Uterus (tissue), 4 donors: ENCODE measurements at places on chromosomes 3 and 15.

DNA sequence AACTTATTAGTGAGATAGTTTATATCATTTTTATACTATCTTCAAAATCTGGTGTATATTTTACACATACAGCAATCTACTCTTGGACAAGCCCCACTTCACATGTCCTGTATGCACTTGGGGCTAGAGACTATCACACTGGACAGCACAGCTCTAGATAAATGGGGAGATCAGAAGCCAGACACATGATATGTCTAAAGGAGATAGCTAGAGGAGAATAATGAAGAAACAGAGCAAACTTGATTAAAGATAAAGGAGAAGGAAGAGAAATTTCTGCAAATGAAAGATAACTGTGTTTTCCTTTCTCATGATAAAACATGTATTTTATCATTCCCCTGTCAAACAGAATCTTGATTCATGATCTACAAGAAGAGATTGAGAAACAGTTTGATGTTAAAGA lies 13.0 kb downstream of the CPA3 start:
- no peak for DNase-seq

- DNase-seq, result no peak
These were observed 297.7 kb downstream of the GBE1 start for GRCh38 chr3:81463781-81464180.

GRCh38 chr3:51216291-51216690 lies 168.8 kb upstream of the MANF start:
- no peak for DNase-seq

- no peak for DNase-seq
These were observed 338.1 kb downstream of the GAP43 start for GRCh38 chr3:115961380-115961779.

GRCh38 chr3:151350656-151351055 lies 21.3 kb upstream of the P2RY13 start:
- no peak for DNase-seq

DNA sequence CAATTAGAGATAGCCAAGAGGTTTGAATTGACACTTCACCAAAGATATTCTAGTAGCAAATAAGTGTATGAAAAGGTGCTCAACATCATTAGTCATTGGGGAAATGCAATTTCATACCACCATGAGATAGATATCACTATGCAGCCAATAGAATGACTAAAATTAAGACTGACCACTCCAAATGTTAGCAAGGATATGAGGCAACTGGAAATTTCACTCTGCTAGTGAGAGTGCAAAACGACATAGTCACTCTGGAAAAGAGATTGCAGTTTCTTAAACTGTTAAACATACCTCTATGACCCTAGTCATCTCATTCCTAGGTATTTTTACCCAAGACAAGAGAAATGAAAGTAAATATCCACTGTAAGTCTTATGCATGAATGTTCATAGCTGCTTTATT lies 27.6 kb upstream of the SLC6A11 start:
- no peak for DNase-seq

DNA sequence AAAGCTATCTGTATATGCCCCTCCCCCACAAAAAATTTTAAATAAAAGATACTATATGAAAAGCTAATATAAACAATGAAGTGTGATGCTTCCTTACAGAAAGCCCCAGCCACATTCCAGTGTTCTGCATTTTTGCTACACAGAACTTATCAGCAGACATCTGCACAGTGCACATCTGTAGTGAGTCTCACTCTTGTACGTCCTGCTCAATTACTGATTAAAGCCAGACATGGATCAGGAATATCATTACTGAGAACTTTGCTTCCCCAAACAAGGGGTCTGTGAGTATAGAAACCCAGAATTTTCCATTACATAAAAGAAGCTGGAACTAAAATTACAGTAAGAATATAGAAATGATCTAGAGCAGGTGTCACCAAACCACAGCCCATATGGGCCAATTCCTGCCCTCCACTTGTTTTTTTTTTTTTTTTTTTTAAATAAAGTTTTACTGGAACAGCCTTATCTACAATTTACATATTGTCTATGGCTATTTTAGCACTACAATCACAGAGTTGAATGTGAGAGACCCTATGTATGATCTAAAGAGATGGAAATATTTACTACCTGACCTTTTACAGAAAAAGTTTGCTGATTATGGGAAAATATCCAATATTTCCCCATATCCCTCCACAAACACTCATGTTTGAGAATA lies 45.7 kb downstream of the UBP1 start:
- DNase-seq, result no peak

DNA sequence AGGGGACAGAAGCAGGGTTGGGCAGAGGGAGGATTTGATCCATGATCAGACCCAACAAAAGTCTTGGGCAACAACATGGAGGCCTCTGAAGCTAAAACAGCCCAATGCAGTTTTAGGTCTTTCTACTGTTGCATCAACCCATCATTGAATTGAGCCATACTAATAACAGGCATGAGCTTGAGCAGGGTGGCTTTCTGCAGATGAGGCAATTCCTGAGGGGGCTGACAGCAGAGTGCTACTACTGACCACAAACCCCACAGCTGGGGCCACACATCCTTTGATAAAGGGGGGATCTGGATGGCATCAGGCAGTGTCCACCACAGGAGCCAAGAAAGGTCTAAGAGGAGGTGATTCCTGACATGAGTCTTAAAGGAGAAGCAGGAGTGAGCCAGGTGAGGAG lies 517.0 kb upstream of the PPP2R3A start:
- no peak for DNase-seq
